ENCODE measurements at places on chromosomes 16 and 17.

DNA sequence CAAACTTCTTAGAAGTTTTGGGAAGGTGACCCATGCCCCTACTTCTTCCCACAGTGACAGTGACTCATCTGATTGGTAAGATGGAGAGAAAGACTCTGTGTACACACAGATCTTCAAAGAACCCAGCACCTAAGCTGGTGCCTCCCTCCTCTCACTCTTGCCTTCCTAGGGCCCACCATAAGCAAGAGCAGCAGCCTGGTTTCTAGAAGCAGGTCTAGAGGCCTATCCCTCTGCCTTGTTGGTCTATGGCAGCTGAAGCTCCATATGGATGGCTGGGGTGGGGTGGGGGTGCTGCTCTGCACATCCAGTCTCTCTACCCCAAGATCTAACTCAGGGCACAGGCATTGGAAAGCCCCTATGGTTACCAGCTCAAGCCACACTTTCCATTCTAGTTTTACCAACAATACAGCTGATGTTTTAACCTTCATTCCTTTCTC, 47.5 kb downstream of the STAT3 start:
- no peak for DNase-seq

DNA sequence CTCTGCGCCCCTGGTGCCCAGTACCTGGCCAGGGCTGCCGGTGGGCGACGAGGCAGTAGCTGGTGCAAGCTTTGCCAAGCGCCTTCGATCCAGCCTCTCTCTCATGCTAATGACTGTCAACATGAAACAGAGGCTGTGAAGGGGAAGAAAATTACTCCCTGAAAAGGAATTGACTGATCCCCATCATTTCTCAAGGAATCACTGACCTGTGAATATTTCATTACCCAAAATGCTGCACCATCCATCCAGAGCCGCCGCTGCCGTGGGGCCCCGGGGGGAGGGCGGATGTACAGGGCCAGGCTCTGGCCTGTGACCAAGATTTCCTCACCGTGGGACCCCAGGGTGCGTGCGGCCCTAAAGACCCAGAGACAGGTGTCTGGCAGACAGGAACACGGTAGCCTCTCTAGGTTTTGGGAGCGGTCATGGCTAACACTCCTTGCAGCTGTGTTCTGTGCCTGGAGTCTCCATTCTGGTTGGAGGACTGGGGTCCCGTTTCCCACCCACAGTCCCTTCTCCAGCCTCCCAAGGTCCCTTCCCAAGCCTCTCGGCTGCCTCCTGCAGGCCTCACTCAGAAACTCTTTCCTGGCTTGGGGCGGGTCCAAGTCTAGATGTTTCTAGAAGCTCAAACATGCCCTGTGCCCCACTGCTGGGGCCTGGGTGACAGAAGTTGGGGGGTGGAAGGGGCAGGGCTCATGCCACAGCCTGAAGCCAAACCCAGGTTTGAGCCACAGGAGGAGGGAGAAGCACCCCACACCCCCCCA, 73.3 kb downstream of the ENGASE start:
- no peak for DNase-seq

GRCh38 chr16:20948444-20948843, 47.9 kb downstream of the LYRM1 start:
- no peak for DNase-seq

DNA sequence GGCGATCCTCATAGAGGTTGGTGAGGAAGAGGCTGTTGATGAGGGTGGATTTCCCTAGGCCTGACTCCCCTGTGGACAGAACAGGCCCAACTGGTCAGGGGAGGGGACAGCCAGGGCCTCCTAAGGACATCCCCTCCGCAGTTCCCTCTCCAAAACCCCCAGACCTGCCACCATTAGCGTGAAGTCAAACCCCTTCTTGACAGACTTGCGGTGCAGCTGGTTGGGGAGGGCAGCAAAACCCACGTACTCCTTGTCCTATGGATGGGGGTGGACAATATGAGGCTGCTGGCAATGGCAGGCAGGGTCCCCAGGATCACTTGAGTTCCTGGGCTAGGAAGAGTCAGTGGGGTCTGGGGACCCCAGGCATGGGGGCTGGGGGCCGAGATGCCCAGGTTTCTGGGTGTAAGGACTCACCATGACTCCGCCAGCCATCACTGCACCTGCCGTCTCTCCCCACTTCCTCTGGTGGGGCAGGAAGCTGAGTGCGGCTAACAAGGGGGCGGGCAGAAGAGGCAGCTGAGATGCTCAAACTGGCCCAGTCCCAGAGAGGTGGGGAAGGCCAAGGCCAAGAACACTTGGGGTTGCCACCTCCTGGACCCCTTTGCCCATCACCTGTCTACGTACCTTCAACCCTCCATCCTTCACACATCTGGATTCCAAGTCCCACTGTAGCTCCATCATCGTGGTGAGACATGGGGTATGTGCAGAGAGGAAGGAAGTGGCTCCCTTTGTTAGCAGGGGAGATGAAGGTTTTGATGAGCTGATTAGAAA, at the start of gene SEPTIN1:
Gene SEPTIN1, minus strand, starts transcription at position 451 of the 771 bp plus-strand sequence. Its CDS starts 19 bp downstream, at position 432.
- peak; percentile 60 for DNase-seq

DNA sequence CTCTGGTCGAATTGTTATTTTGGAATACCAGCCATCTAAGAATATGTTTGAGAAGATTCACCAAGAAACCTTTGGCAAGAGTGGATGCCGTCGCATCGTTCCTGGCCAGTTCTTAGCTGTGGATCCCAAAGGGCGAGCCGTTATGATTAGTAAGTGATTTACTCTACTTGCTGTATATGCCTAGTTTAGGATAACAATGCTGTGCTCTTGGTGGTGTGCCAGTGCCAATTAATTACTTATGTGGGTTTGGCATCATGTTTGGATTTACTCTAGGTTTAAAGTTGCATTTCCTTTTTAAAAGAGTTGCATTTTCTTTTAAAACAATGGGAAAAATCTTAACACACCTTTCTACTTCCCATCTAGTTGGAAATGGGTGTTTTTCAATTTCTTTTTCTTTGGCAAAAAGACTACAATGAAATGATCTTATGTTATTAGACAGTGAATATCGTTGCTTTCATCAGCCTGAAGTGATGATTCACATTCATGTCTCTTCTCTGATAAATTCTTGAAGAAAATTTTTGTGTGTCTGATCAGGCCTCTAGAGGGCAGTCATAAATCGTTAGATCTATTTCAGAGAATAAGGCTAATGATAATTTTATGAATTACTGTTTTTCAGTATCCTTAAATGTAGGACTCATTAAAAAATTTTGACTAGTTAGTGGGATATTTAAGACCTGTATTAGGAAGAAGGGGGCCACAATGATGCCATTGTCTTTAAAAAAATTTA, 5.6 kb downstream of the SF3B3 start:
- DNase-seq: no peak

DNA sequence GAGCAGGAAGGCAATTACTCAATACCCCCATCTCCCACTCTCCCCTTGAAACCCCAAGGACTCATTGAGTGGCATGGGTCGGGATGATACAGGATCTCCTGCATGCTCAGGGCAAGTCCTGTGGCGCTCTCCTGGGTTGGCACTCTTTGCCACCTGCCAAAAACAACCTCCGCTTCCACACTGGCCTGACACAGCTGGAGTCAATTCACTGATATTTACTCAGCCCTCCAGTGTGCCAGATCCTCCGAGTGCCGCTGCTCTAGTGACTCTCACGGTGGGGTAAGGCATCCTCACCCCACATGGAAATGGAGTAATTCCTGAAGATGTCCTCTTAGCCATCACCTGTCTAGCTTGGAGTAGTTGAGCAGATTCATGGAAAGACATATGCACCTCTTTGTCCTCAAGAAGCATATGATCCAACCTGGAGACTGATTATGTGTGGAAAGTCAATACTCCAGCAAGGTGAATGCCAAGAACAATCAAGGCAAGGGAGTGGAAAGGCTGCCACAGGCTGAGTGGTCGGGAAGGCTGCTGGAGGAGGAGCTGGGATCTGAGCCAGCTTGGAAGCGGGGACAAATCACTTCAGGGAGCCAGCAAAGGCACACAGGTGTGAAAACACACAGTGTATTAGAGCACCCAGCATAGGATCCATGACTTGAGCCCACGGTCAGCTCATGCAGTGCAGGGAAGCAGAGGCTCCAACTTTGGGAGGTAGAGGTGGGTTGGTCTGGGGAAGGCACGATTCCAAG, 12.6 kb upstream of the GOSR2 start:
- no peak for DNase-seq

DNA sequence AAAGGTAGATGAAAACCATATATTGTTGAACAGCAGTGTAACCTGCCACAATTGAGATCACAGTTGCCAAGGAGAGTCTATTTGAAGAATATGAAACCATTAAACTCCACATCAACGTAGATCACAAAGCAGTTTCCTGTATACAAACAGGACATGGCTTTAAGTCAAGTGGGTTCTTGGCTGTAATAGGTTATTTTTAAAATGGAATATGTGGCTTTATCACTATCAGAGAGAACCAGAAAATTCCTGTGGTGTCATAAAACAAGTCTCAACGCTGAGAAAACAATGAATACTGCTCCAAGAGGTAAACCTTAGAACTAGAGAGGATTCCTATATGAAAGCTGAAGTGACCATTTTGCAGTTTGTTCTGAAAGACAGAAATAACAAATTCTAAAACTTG, 999.7 kb downstream of the CDH11 start:
- no peak for DNase-seq

DNA sequence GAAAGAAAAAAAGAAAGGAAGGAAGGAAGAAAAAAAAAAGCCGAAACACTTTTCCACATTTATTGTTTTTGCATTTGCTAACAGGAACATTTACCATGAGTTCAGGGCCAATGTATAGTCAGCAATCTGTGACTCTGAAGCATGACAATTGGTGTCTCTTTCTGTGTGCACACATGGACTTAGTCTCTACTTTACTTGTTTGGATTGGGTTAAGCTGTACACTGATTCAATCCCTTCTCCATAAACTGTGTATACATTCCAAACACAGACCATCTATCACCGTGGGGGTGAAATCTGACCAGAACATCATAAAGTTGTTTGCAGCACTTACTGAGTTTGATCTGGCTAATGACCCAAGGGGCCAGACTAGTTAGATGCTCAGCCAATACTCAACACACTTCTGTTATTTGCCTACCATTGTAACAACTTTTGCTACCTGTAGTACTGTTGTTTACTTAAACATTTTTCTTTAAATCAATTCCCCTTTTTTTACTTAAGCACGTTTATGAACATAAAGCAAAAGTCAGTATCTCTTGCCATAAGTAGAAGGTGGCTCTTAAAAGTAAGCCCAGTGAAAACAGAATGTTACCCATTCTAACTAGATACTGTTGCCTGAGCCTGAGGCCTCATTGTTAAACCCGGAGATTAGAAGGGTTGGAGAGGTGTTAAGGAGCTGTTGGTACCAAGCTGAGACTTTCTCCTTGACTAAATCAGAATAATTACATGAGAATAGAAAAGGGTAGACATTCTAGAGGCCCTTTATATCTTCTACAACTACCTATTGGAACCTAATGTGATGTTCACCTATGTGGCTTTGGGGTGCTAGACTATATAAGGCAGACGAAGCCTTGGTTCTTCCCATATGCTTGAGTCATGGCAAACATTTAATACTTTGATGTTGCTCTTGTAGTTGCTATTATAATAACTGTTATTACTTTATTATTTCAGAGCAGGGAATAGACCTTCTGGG, 41.8 kb downstream of the SCNN1B start:
- no peak for DNase-seq

DNA sequence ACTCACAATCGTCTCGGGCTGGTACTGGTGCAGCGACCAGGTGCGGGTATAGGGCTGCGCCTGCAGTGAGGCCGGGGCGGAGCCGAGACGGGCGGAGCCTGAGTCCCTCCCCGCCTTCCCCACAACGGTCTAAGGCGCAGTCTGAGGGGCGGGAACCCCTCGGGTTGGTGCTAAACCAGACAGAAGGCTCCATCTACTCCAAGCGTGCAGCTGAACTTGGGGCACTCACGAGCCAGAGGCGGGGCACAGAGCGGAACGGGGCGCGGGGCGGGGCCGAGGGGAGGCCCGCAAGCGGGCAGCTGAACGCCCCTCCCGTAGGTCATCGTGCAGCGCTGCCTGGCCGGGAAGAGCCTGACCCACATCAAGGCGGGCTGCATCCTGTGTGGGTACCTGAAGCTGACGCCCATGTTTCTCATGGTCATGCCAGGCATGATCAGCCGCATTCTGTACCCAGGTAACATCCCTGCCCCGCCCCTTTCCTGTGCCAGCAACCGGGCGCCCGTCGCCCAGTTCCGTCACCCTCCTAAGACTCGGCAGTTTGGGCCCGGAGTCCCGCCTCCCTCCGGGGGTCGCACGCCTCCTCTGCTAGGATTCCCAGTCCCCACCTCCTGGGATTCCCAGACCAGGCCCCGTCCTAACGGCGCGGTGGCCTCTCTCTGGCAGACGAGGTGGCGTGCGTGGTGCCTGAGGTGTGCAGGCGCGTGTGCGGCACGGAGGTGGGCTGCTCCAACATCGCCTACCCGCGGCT, 5.0 kb downstream of the SLC5A2 start:
- DNase-seq: peak; percentile 35

DNA sequence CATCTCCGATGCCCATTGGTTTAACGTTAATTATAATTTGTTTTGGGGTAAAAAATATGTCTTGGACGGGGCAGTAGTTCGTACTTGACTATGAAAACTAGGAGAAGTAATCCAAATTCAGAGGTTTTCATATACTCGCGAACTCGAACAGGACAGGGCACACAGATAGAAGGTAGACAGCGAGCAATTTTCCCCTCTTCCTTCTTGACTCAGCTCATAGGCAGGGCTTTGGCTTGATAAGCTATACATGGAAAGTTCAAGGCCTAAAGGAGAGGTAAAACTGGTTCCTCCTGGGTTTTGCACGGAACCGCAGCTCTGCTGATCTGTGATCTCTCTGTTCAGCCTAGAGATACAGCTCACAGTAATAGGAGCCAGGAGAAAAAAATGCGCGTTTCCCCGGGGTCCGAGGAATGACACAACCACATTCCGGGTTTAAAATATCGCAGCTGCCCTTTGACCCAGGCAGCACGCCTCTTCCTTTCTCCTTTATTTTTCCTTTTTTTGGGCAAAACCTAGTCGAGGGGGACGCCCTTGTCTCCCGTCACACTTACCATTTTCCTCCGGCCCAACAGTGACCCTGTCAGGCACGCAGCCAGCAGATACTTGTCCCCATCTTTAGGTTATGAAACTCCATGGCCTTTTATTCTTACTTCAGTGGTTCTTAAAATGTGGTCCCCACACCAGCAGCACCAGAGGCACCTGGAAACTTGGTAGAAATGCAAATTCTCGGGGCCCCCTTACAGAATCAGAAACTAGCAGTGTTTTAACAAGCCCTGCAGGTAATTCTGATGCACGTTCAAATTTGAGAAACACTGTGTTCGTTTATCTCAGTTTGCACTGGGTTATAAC, 1.7 kb upstream of the LASP1 start:
- no peak for DNase-seq

DNA sequence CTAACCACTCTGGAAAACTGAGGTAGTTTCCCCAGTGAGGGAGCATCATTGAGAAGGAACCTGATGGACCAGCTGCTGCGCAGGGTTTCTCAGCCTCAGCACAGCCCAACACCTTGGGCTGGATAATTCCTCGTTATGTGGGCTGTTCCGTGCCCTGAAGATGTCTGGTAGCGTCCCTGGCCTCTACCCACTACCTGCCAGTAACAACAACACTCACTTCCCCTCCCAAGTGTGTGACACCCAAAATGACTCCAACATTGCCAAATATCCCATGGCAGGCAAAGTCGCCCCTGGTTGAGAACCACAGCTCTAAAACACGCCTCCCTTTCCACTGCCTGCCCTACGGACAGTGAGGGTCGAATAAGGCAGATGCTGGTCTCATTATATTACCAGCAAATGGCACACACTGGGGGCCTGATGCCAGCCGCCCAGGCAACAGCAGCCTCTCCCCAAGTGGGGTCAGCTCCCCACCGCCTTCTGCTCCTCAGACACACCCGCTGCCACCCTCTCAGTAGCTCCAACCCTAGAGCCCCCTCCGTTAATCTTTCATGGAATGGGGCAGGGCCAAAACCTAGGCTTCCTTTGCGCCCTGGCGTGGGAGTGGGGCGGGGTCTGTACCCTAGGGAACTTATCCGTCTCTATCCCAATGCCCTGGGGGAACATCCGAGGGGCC, 1.0 kb downstream of the RHBDF2 start:
- no peak for DNase-seq

- DNase-seq: no peak
Observed at GRCh38 chr17:34156741-34157589, 98.1 kb upstream of the CCL2 start.

Data from stimulated activated CD8-positive, alpha-beta memory T cell treated with anti-CD3 and anti-CD28 coated beads, Interleukin-2, amount 100 ng/mL, for 1 hour (primary cell).